Effector memory CD8-positive, alpha-beta T cell (primary cell): ENCODE measurements at places on chromosomes 7 and 10.

DNA sequence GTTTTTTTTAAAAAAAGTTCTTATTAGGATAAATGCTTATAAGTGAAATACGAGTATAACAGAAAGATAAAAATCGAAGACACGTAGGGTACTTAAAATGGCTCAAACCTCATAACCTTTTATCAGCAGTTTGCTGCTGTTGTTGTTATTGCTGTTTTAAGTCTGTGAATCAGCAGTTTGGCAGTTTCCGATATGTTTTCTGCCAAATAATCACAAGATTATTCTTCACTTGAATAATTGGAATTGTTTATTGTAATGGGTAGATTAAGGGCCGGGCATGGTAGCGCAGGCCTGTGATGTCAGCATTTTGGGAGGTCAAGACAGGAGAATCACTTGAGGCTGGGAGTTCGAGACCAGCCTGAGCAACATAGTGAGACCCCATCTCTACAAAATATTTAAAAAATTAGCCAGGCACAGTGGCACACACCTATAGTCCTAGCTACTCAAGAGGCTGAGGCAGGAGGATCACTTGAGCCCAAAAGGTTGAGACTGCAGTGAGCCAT is 177.6 kb downstream of the VTI1A start:
- DNase-seq, result no peak
- no peaks in the 10 kb centered on the region for H3K4me1 ChIP-seq
- peaks cover 7% of the 10 kb centered on the region for H3K36me3 ChIP-seq
- H3K27ac ChIP-seq, result no peak overlapping the region
- no peaks in the 10 kb centered on the region for H3K27me3 ChIP-seq
- no peak overlapping the region for H3K4me3 ChIP-seq

DNA sequence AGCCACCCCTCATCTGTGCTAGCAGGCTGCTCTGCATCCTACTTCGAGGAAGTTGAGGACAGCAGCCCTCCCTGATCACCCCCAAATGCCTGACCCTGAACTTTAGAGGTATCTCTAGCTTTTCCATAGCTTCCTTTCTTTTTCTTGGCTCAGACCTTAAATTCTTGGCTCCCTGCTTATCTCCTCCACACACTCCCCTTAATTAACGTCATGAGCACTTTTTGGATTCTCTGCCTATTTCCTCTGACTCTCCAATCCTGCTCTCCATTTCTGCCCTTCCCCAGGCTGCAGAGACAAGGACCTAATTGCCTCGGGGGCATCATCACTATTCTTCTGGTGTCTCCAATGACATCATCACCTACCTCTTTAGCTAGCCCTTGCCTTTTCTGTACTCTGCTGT is 40.8 kb upstream of the SEC61G start:
- DNase-seq, result no peak
- peaks cover 30% of the 10 kb centered on the region for H3K27me3 ChIP-seq
- no peaks in the 10 kb centered on the region for H3K4me1 ChIP-seq
- no peaks in the 10 kb centered on the region for H3K36me3 ChIP-seq
- H3K4me3 ChIP-seq, result no peak overlapping the region

DNA sequence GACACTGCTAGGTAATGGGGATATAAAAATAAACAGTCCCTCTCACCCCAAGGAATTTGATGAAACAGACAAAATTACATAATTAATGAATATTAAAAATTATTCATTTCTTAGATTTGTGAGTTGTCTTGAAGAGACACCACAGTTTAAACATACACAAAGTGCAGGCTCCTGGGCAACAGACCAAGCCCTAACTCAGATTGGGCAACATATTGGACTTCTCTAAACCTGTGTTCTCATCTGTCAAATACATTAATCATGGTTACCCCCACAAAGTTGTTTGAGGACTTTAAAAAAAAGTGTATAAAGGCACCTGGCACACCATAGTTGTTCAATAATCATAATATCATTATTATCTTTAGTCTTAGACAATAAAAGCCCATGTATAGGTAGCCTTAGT is 62.5 kb upstream of the CAPZA2 start:
- DNase-seq, result no peak
- no peak overlapping the region for H3K4me3 ChIP-seq
- no peak overlapping the region for H3K27ac ChIP-seq
- H3K4me1 ChIP-seq, result no peaks in the 10 kb centered on the region

DNA sequence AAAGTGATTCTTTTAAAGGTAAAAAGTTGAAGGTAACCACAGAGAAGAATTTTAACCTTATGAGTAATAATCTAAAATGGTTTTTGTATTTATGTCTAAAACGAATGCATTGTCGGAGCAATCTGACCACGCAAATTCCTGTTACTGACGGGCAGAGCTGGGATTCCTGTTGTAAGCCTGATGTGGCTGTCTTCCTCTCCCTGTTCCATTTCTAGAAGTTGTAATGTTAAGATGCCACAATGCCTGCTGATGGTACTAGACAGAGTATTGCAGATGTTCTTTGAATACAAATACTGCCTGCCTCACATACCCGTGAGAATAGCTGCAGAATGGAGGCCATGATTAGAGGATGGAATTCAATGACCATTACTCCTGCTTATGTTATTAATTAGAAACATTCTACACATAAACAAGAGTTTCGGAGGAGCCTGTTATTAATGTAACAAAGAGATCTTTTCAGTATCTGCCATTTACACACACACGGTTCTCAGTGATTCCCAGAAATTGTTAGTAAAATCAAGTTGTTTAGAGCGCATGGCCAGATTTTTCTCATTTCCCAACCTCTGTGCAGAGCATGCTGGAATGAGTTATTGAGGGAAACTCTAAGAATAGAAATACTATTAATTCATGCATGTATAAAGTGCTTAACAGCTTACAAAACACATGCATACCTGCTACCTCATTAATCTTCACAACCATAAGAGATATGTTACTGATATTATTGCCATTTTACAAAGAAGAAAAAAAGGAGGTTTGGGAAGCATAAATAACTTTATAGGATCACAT is 196.8 kb downstream of the PTN start:
- H3K4me1 ChIP-seq, result no peaks in the 10 kb centered on the region
- H3K36me3 ChIP-seq, result no peaks in the 10 kb centered on the region
- no peaks in the 10 kb centered on the region for H3K27me3 ChIP-seq
- no peak overlapping the region for H3K4me3 ChIP-seq

DNA sequence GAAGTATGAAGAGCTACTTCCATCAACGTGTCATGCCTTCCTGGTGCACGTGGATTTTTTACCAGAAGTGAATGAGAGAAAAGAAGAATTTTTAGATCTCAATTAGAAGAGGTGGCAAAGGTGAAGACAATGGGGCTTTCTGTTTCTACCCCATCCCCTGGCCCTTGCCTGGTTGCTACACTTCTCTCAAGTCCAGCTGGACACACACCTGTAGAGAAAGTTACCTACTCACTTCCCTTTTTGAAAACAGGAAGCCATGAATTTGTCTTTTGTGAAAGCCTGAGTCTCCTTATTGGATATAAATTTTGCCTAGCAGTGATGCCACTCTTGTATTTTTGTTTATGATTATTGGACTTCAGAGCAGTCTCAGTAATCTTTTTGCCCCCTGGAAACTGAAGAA is 142.9 kb upstream of the AKR1E2 start:
- no peaks in the 10 kb centered on the region for H3K36me3 ChIP-seq
- H3K4me1 ChIP-seq, result no peaks in the 10 kb centered on the region
- H3K27ac ChIP-seq, result no peak overlapping the region
- no peak overlapping the region for H3K4me3 ChIP-seq
- peaks cover 59% of the 10 kb centered on the region for H3K27me3 ChIP-seq

DNA sequence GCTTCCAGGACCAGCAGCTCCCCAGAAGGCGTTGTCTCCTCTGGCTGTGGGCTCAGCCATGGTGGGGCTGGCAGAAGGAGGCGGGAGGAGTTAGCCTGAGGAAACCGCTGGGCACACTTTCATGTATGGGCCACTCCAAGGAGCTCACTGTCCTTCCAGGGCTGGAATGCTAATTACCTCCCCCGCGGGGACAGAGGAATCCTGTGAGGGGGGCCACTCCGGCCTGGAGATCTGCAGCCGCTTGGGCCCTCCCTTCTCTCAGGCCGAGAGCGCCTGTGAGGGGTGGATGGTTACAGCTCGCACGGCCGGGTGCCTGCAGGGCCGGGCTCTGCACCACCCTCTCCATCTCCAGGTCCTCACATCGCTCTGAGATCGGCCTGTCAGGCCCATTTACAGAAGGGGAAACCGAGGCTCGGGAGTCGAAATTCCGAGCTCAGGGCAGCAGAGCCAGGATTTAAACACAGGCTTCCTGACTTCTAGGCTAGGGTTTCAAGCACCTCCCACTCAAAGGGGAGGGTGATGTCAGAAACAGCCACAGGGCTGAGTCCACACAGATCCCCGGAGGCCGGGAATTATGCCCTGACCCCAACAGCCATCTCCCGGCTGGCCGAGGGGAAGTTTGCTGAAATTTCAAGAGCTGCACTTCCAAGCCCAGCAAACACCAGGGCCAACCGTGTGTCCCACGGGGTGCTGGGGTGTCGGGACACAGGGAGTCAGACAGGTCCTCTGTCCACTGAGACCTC is 59.1 kb downstream of the PDGFA start:
- no peaks in the 10 kb centered on the region for H3K27me3 ChIP-seq
- H3K36me3 ChIP-seq, result no peaks in the 10 kb centered on the region
- H3K27ac ChIP-seq, result no peak overlapping the region
- H3K4me1 ChIP-seq, result no peaks in the 10 kb centered on the region
- H3K4me3 ChIP-seq, result no peak overlapping the region

DNA sequence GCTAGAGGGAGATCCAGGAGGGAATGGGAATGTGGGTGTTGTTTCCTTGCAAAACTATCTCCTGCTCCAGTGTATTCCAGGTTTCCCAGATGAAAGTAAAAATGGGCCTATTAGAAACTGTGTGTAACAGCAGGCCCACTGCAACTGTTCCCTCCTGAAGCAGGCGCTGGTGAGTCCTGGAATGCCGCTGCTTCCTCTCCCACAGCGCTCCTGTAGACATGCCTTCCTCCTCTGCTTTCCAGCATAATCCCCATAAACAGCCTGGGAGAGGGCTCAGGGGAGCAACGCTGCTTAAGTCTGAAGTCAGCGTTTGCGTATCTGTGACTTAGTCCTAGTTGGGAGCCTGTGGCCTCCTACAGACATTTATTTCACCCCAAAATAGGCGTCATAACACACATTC is 551.0 kb upstream of the FOXK1 start:
- DNase-seq, result no peak
- H3K36me3 ChIP-seq, result peaks cover 3% of the 10 kb centered on the region
- H3K4me3 ChIP-seq, result no peak overlapping the region
- H3K4me1 ChIP-seq, result no peaks in the 10 kb centered on the region

GRCh38 chr7:78473021-78473420 is 674.4 kb downstream of the PHTF2 start:
- DNase-seq, result no peak
- H3K36me3 ChIP-seq, result no peaks in the 10 kb centered on the region
- no peaks in the 10 kb centered on the region for H3K27me3 ChIP-seq
- H3K27ac ChIP-seq, result no peak overlapping the region

DNA sequence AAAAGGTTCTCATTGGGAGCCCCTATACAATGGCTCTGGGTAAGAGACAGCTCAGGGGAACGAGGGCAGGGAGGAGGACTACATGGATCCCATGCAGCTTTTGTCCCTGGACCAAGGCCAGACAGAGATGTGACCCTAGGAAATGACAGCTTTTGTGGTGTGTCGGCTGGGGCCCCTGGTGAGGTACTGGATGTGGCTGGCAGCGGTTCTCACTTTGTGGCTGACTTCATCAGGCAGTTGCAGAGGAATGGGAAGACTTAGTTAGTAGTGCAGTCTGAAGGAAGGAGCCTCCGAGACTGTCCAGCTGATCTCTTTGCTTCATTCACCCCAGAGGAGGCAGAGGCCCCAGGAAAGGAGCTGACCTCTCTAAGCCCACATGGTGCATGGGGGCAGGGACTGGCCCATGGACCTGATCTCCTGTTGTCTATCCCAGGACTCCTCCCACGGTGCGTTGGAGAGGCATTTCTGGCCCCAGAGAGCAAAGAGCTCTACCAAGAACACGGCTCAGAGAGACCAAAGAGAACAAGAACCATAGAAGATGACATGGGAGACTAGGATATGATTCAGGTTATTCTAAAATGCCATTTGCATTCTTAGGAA is 202.9 kb downstream of the RPS24 start:
- no peak overlapping the region for H3K27ac ChIP-seq
- H3K36me3 ChIP-seq, result no peaks in the 10 kb centered on the region
- peaks cover 56% of the 10 kb centered on the region for H3K27me3 ChIP-seq
- DNase-seq, result no peak

GRCh38 chr10:28925121-28925663 is 247.9 kb downstream of the BAMBI start:
- no peaks in the 10 kb centered on the region for H3K4me1 ChIP-seq
- DNase-seq, result no peak
- peaks cover 39% of the 10 kb centered on the region for H3K27me3 ChIP-seq
- no peak overlapping the region for H3K4me3 ChIP-seq
- H3K36me3 ChIP-seq, result peaks cover 4% of the 10 kb centered on the region
- H3K27ac ChIP-seq, result no peak overlapping the region

GRCh38 chr7:12358694-12359093 is 45.0 kb downstream of the VWDE start:
- H3K4me1 ChIP-seq, result no peaks in the 10 kb centered on the region
- no peak overlapping the region for H3K27ac ChIP-seq
- no peak overlapping the region for H3K4me3 ChIP-seq
- DNase-seq, result no peak
- no peaks in the 10 kb centered on the region for H3K27me3 ChIP-seq

DNA sequence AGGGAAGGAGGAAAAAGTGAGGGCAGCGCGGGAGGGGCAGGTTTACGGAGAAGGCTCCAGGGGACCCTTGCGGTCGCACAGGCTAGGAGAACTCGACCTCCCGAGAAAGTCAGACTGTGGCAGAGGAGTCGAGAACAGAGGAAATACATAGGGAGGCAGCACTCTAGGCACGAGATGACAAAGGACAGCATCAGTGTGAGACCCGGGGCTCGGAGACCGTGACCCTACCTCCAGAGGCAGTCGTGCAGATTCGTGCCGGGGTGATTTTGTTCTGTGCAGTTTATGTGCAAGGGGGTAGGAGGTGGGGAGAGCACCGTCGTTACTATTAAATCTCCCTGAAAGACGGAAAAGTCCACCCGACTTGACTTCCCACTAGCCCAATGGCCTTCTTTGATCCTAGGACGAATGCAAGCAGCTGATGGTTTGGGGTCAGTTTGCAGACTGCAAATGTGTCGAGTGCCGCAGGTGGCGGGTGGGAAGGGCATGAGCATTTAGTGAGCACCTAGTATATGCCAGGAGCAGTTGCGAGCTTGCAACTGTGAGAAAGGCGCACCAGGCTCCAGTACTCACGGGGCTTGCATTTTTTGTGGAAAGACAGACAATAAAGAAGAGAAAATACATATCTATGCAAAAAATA is 674 bp upstream of the OSBPL3 start:
- peak overlapping the region; percentile 85 for H3K4me3 ChIP-seq
- DNase-seq, result peak; percentile 5
- H3K27ac ChIP-seq, result peak overlapping the region; percentile 91

DNA sequence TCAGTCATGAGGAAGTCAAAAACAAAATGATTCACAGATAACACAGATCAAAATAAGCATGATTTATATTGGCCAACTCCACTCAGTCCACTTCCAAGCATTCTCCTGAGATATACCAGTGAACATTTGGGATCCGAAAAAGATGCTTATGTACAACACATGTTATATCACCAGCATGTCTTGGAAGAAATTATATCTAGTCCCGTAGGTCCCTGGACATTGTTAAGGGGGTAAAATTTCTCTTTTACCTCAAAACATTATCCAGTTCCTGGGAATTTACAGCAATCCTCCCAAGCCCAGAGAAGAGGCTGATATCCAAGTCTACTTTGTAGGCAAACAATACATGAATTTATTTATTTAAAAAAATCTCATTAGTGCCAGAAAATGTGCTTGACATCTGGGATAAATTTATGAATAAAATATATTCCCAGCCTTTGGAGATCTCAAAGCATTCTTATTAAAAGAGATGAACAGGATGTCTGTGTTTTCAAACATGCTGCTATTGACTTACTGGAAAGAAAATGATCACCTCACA is 582.2 kb upstream of the ZWINT start:
- H3K27me3 ChIP-seq, result no peaks in the 10 kb centered on the region
- no peak overlapping the region for H3K27ac ChIP-seq
- H3K4me3 ChIP-seq, result no peak overlapping the region
- H3K4me1 ChIP-seq, result no peaks in the 10 kb centered on the region
- peaks cover 2% of the 10 kb centered on the region for H3K36me3 ChIP-seq
